SJSA1 (cell line): ENCODE measurements at places on chromosomes 4 and X. TPM values are rescaled to one million over a fixed set of nuclear protein-coding genes. Genes with fewer than 3 reads are reported as not detected.

The RTL3 gene
- total RNA-seq, result 2.4 and 2.7 TPM in 2 replicates

The SORBS2 gene
- 9.0 and 17.4 TPM in 2 replicates for total RNA-seq

The ZNF157 gene
- total RNA-seq, result not detected in 2 replicates

The TEX11 gene
- total RNA-seq, result 30.2 and 41.4 TPM in 2 replicates

The CCDC160 gene
- total RNA-seq, result not detected in 2 replicates

The CT45A10 gene
- not detected in 2 replicates for total RNA-seq

The SOD3 gene
- 1.7 and 2.0 TPM in 2 replicates for total RNA-seq

The PNMA6F gene
- total RNA-seq, result not detected in 2 replicates
